ENCODE measurements at places on chromosomes 5 and 9.
A peak's percentile ranks its signal among the peaks of the same experiment; 100 is the strongest.

GRCh38 chr9:132152231-132152630 lies 9.6 kb upstream of the NTNG2 start:
- no peak for DNase-seq

- DNase-seq, result no peak
Measured at GRCh38 chr5:17910318-17910717, 276.1 kb downstream of the TAF11L14 start.

DNA sequence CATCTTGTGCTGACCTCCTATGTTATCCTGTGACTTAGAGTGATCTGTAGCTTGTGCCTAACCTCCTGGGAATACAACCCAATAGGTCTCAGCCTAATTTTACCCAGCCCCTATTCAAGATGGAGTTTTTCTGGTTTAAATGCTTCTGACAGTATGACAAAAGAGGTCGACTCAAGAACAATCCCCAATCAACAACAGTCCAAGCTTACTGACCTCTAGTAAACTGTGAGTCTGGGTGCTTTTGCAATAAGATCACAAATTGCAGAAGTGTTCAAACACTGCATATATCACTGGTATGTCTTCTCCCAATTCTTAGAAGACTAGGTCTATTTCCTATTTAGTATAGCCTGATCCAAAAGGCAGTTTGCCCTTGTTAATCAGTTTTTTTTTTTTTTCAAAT lies 323.5 kb upstream of the PTGER4 start:
- no peak for DNase-seq

- DNase-seq, result no peak
Measured at GRCh38 chr5:180396926-180397325, 43.8 kb upstream of the GFPT2 start.

DNA sequence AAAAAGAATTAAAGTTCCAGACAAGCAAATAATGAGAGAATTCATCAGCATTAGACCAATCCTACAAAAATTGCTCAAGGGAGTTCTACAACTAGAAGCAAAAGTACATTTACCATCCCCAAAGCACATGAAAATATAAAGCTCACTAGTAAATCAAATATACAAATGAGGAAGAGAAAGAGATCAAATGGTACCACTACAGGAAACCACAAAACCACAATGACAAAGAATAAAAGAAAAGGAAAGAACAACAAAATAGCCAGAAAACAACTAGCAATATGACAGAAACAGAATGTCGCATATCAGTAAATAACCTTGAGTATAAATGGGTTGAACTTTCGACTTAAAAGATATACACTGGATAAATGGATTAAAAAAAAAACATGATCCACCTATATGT lies 739.0 kb downstream of the DTWD2 start:
- DNase-seq, result no peak

GRCh38 chr5:42840269-42840668 lies 28.6 kb upstream of the SELENOP start:
- peak; percentile 57 for DNase-seq

- DNase-seq, result no peak
Measured at GRCh38 chr9:91948101-91948596, 1.9 kb downstream of the ROR2 start.

DNA sequence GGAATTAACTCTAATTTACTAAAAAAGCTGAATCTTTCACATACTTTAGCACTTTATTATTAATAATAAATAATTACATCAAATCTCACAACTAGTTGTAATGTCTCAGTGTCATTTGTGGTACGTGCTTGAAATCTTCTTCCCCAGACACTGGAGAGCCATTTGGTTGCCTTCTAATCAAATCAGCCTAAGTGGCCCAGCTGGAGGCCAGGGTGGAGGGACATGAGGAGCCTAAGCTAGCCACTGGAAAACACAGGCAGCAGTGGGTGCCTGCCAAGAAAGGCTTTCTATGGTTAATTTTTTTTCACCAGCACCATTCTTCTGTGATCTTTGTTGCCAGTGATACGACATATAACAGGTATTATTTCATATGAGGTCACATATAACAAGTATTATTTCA lies 117.0 kb downstream of the ERCC6L2 start:
- DNase-seq, result no peak

DNA sequence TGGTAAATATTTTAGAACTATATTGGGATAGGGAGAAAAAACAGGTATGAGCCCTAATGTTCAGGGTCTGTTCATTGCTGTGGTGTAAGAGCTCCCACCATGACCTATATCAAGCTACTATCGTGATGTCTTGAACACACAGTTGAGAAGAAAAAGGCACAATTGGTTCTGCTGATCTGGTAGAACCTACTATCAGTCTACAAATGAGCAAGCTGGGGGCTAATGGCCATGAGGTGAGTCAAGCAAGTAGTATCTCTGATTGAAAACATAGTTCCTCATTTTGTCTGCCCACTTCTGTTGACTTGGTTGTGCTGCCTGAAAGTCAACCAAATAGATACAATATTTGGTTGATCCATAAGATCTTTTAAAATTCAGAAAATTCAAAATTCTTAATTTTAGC lies 1026.3 kb downstream of the CDH12 start:
- DNase-seq, result no peak

GRCh38 chr5:166166071-166166470 lies 2125.4 kb upstream of the WWC1 start:
- DNase-seq, result no peak

- DNase-seq, result peak; percentile 27
Measured at GRCh38 chr9:109411798-109412352, 86.2 kb downstream of the PTPN3 start.

GRCh38 chr5:131264451-131265099 lies 722 bp downstream of the CDC42SE2 start:
- peak; percentile 72 for DNase-seq

GRCh38 chr5:40386289-40386688 lies 293.4 kb upstream of the PTGER4 start:
- DNase-seq, result no peak

DNA sequence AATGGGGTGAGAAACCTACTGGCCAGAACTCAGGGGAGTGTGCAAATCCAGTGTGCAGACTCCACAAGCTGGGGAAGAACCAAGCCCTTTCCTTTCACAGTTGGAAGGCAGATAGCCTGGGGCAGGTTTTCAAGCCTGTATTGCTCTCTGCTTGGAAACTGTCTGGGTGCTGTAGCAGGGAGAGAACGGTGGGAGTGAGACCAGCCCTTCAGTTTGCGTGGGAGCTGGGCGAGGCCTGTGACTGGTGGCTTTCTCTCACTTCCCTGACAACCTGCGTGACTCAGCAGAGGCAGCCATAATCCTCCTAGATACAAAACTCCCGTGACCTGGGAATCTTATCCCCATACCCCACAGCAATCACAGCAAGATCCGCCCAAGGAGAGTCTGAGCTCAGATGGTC lies 44.9 kb upstream of the SNCAIP start:
- no peak for DNase-seq

- no peak for DNase-seq
Measured at GRCh38 chr5:172379481-172379880, 74.8 kb downstream of the SH3PXD2B start.

GRCh38 chr9:16743375-16743774 lies 127.1 kb downstream of the BNC2 start:
- DNase-seq, result no peak

- no peak for DNase-seq
Measured at GRCh38 chr5:58452566-58453258, 7.2 kb downstream of the PLK2 start.

DNA sequence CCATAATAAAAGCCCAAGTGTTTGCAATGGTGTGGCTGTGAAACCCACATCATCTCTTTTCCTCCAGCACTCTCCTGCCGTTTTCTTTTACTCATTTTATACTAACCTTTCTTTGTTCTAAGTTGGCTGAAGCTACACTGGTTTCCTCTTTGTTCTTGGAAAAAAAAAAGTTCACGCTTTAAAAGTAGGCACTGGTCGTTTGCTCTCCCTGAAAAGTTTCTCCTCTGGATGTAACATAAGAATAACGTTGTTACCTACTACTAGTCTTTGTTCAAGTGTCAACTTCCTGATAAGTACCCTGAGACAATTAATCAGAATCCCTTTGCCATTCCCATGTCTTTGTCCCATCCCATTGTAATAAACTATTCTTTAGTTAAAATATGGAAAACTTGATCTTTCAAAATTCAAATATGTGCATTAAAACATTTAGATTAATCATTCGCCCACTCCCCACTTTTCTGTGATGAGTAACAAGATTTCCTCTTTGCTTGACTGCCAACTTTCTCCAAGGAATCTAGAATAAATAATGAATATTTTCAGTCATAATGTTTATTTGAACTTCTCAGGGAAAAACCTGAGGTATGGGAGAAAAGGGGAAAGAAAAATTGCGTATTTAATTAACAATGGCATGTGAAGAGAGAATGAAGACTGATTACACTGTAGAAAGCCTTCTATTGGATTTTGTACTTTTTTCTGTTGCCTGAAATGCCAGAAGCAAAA lies 454.3 kb upstream of the CTNND2 start:
- DNase-seq, result no peak
